ENCODE measurements at places on chromosomes 11 and 22.

GRCh38 chr11:35986947-35987346 lies 43.1 kb downstream of the LDLRAD3 start:
- no peak for DNase-seq

- no peak for DNase-seq
Observed at GRCh38 chr11:100273066-100273815, 413.8 kb upstream of the ARHGAP42 start.

DNA sequence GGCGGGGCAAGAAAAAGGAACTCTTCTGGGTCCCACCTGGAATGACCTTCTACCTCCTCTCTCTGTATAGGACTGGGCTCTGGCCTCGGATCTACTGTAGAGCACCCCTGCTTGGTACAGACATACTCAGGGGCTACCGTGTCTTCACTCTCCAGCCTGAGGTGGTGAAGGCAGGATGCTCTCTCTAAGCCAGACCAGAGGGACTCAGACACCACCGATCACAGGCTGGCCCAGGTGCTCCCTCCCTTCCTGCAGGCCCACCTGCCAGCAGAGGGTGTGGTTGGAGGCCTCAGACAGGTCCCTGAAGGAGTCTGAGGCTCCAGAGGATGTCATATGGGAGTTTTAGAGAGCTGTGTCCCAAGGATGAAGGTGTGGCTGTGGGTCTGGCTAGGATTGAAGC lies 4.1 kb downstream of the NHERF4 start:
- no peak for DNase-seq

GRCh38 chr22:45917146-45917545 lies 59.8 kb downstream of the WNT7B start:
- DNase-seq: no peak

GRCh38 chr11:104306862-104307474 lies 143.0 kb upstream of the PDGFD start:
- no peak for DNase-seq

- no peak for DNase-seq
Observed at GRCh38 chr11:57325735-57326048, 940 bp upstream of the TNKS1BP1 start.

- DNase-seq: no peak
Observed at GRCh38 chr11:67114275-67114896, 4.7 kb upstream of the KDM2A start.

DNA sequence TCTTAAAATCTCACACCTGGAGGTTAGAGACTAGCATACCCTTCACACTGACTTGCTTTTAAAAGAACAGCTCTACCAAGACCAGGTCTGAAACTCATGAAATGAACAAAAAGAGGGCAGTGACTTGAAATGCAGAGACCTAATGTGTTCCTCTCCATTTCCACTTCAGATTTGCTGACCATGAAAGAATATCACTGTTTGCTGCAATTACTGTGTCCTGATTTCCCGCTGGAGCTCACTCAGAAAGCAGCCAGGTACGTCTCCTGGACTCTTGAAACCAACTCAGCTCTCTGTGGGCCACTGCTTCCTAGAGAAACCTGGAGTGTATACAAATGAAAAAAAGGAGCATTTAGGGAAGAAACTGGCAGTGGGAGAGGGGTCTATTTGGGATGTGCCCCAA lies 39.2 kb downstream of the ARFGAP2 start:
- no peak for DNase-seq
